ENCODE measurements at places on chromosomes 3 and 15. TPM values are rescaled to one million over a fixed set of nuclear protein-coding genes. Genes with fewer than 3 reads are reported as not detected.
A peak's percentile ranks its signal among the peaks of the same experiment; 100 is the strongest.

DNA sequence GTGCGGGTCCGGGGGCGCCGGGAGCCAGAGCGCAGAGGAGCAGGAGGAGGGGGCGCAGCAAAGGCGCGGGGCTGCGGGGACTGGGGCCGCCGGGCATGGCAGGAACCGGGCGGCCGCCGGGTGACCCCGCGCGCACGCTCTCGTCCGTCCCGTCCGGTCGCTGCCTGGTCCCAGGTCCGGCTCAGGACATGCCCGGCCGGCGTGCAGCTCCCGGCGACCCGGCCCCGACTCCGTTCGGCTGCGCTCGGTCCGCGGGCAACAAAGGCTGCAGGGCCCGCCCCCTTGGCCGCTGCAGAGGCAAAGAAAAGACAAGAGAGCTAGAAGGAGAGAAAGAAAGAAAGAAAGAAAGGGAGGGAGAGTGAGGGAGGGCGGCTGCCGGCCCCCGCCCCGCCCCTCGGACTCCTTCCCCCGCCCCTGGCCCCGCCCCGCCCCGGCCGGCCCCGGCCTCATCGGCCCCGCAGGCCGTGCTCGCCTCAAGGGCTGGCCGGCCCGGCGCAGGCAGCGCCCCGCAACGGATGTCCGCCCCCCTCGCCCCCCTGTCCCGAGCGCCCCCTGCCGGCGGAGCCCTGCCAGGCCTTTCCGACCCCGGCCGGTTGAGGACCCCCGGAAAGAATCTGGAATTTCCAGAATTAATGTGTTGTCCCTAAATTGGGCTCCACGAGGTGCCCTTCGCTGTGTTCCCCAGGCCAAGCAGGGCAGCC, at the start of gene ADAMTS7:
Gene ADAMTS7 (minus strand): TSS at position 341 of the 701 bp plus-strand sequence. CDS start 244 bp downstream, at position 97.
- H3K27ac ChIP-seq, result peak within 1 kb of the TSS; percentile 78
- DNase-seq, result peak; percentile 88
- no peaks in the 10 kb centered on the region for H3K36me3 ChIP-seq
- peaks cover 8% of the 10 kb centered on the region for H3K4me1 ChIP-seq
- H3K4me3 ChIP-seq, result peak within 1 kb of the TSS; percentile 92

DNA sequence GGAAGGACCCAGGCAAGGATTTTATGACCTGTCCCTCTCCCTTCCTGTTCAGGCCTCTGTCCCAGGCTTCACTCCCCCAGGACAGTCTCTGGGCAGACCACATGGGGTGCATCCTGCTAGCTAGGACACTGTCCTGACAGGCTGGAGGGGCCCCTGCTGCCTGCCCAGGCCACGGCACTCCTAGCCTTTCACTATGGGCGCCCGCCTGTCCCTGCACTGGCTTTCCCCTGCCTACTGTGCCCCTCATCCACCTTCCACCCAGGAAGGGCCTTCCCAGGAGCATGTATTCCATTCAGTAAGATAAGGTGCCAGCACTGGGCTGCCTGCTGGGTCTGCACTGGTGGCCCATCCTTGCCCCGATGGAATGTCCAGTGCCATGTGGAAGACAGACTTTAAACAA, 145.3 kb downstream of the DNAJB8 start:
- no peaks in the 10 kb centered on the region for H3K4me1 ChIP-seq
- DNase-seq, result no peak
- H3K36me3 ChIP-seq, result no peaks in the 10 kb centered on the region
- no peak overlapping the region for H3K27ac ChIP-seq

DNA sequence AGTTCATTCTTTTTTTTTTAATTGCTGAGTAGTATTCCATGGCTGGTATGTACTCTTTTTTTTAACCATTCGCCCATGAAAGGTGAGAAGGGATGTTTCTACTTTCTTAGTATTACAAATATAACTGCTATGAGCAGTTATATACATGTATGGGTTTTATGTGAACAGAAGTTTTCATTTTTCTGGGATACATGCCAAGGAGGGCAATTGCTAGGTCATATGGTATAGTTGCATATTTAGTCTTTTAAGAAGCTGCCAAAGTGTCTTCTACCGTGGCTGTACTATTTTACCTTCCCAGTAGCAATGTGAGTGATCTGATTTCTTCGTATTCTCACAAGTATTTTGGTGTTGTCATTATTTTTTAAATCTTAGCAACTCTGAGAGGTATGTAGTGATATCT, 11.2 kb upstream of the KLHL40 start:
- no peaks in the 10 kb centered on the region for H3K36me3 ChIP-seq
- H3K27me3 ChIP-seq, result no peaks in the 10 kb centered on the region
- no peak overlapping the region for H3K27ac ChIP-seq
- no peak for DNase-seq

DNA sequence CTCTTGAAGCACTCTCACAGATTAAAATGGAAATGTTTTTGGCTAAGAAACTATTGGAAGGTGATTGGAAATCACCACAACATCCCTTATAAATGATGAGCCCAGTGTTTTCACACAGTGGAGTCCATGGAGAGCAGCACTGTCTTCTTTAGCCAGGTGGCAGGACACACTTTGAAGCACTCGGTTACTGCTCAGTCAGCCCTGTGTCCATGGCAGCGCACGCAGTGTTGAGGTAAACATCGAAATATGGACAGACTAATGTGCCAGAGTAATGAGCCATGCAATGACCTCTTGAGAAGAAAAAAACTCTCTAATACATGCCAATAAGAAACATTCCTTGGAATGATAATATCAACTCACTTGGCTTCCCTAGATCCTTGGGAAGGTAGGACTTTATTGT, 66.6 kb downstream of the TGFBR2 start:
- no peak for DNase-seq
- no peak overlapping the region for H3K4me3 ChIP-seq
- H3K4me1 ChIP-seq, result peaks cover 38% of the 10 kb centered on the region
- H3K27ac ChIP-seq, result no peak overlapping the region
- no peaks in the 10 kb centered on the region for H3K27me3 ChIP-seq

DNA sequence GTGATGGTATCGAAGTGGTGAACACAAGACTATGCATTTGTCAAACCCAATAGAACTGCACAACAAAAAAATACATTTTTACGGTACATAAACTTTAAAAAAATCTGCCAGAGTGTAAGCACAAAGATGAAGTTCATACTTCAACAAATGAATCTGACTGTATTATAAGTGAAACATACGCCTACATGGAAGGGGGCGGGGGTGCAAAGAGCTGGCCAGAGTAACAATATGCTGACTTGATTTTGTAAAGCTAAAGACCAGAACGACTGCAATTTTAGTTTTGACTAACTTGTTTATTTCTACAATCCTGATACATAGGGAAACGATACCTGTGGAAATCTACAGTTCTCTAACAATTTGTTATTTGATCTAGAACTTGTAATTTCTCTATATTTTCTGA, 426.0 kb downstream of the GABRG3 start:
- H3K27ac ChIP-seq, result no peak overlapping the region
- no peak for DNase-seq
- H3K4me1 ChIP-seq, result no peaks in the 10 kb centered on the region
- no peaks in the 10 kb centered on the region for H3K27me3 ChIP-seq
- H3K4me3 ChIP-seq, result no peak overlapping the region

GRCh38 chr15:65020419-65020818, 9.0 kb downstream of the MTFMT start:
- H3K27me3 ChIP-seq, result no peaks in the 10 kb centered on the region
- H3K27ac ChIP-seq, result no peak overlapping the region
- no peaks in the 10 kb centered on the region for H3K4me1 ChIP-seq
- no peak overlapping the region for H3K4me3 ChIP-seq
- H3K36me3 ChIP-seq, result peaks cover 95% of the 10 kb centered on the region

DNA sequence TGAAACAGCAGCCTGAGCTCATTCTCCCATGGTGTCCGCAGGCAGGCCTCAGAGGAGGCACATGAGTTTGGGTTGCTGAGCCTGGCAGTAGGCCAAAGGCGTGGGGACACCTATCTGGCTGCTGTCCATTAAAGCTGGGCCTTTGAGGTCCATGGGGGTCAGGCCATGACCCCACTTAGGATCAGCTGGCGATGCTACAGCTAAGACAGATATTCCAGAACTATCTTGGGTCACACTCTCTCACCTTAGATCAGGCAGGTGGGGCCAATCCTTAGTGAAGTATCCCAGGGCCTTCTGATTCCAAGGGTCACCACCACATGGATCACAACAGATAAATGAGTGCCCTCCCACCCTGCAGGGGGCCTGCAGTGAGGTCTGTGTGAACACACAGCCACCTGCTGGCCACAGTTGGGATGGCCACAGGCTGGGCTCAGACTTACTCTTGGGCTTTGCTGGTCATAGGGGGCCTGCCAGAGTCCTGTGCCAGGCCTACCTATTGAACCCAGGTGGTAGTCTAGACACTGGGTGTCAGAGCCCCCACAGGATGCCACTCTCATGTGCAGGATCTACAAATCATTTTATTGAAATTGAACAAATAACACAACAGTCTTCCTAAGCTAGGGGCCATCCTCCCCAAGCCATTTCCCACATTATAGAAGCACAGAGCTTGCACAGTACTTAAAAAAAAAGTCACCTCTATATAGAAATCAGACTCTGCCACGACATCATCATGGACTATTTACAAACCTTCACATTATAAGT, 2.0 kb upstream of the HYAL2 start:
- H3K4me1 ChIP-seq, result peaks cover 40% of the 10 kb centered on the region
- H3K27ac ChIP-seq, result peak overlapping the region; percentile 90
- no peaks in the 10 kb centered on the region for H3K27me3 ChIP-seq

- no peaks in the 10 kb centered on the region for H3K27me3 ChIP-seq
- peak overlapping the region; percentile 62 for H3K27ac ChIP-seq
- peaks cover 56% of the 10 kb centered on the region for H3K4me1 ChIP-seq
- no peak for DNase-seq
- H3K4me3 ChIP-seq, result peak overlapping the region; percentile 67
Observed at GRCh38 chr3:152243301-152243711, 25.4 kb upstream of the MBNL1 start.

- peaks cover 45% of the 10 kb centered on the region for H3K4me1 ChIP-seq
- peak overlapping the region; percentile 56 for H3K4me3 ChIP-seq
- H3K36me3 ChIP-seq, result peaks cover 6% of the 10 kb centered on the region
- H3K27ac ChIP-seq, result no peak overlapping the region
- DNase-seq, result peak; percentile 91
Observed at GRCh38 chr15:88894348-88894818, 961 bp downstream of the HAPLN3 start.

DNA sequence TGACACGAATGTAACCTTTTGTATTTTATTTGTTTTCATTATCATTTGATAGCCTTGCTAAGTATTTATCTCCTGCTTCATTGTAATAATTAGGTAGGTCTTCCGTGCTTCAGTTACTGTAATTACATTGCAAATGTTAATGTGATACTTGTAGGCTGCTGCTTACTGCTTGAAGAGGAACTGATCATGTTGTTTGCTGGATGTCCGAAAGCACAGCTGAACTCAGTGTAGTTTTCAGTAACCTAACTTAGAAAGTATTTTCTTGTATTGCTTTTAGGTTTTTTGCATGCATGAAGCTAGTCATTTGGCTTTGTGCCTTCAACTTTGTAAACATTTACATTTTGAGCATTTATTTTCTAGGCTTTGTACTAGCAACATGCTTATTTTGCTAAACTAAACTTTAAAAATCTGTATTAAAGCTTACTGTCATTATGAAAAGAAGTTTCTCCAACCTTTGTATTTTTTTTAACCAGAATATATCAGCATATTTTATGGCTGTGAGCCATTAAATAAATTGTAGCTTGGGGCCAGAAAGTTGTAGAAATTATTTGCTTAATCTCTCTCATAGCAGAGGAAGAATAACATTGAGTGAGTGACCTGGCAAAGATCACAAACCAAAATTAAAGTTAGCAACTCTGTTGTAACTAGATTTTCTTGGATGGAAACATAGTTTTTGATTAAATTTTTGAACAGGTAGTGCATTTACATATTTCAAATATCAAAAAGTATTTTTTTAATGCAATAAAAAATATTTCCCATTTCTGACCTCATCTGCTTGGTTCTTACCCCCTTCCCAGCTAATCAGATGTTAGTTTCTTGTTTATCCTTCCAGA, 30.7 kb downstream of the SACM1L start:
- H3K27me3 ChIP-seq, result no peaks in the 10 kb centered on the region
- H3K4me3 ChIP-seq, result no peak overlapping the region

DNA sequence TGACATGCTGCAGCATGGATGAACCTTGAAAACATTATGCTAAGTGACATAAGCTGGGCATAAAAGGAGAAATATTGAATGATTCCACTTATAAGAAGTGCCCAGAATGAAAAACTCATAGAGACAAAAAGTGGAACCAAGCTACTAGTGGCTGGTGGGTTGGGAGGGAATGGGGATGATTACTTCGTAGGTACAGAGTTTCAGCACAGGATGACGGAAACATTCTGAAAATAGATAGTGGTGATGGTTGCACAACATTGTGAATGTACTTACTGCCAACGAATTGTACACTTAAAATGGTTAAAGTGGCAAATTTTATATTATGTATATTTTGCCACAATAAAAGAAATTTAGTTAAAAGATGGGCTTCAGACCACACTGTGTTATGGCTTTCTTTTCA, 93.6 kb downstream of the RPLP1 start:
- no peaks in the 10 kb centered on the region for H3K27me3 ChIP-seq
- H3K27ac ChIP-seq, result no peak overlapping the region
- DNase-seq, result no peak
- no peaks in the 10 kb centered on the region for H3K4me1 ChIP-seq

DNA sequence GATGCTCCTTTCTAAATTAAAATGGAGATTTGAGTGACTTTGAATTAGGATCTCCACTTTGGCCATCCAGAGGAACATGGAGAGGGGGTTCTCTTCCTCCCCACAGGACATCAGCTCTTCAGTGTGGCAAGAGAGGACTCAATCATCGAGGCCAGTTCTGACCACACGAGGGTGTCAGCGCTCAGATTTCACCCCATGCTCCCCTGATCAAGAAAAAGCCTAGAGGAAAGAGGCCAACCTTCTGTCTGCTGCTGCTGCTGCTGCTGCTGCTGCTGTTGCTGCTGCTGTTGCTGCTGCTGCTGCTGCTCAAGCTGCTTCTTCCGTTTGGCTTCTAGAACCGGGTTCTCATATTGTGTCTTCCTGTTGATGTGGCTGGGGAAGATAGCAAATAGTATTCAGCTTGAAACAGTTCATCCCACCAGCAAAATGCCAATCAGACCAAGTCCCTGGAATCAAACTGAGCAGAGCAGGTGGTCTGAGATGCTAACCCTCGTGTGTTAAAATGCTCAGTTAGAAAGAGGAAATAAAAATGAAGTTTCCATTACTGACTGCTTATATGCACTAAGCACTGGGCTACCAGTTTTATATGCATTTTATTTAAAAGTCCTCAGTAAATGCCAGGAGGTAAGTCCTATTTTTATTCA, 599.0 kb downstream of the MAGI1 start:
- H3K4me3 ChIP-seq, result no peak overlapping the region
- H3K27ac ChIP-seq, result no peak overlapping the region
- H3K4me1 ChIP-seq, result peaks cover 4% of the 10 kb centered on the region
- no peaks in the 10 kb centered on the region for H3K36me3 ChIP-seq

- no peaks in the 10 kb centered on the region for H3K36me3 ChIP-seq
- H3K4me3 ChIP-seq, result no peak overlapping the region
- DNase-seq, result no peak
- peaks cover 45% of the 10 kb centered on the region for H3K4me1 ChIP-seq
Observed at GRCh38 chr3:186185194-186185787, 76.4 kb upstream of the ETV5 start.

GRCh38 chr3:36282766-36283165, 97.5 kb upstream of the STAC start:
- no peak overlapping the region for H3K27ac ChIP-seq
- H3K4me1 ChIP-seq, result no peaks in the 10 kb centered on the region
- H3K4me3 ChIP-seq, result no peak overlapping the region
- no peaks in the 10 kb centered on the region for H3K36me3 ChIP-seq

GRCh38 chr3:103794656-103795055, 1359.8 kb downstream of the ZPLD1 start:
- H3K4me1 ChIP-seq, result no peaks in the 10 kb centered on the region
- no peak for DNase-seq
- no peak overlapping the region for H3K27ac ChIP-seq
- H3K4me3 ChIP-seq, result no peak overlapping the region
- H3K27me3 ChIP-seq, result no peaks in the 10 kb centered on the region
- no peaks in the 10 kb centered on the region for H3K36me3 ChIP-seq

Gene OCA2
- total RNA-seq, result 1.2 TPM

Gene ANAPC13
- total RNA-seq, result 49.4 TPM

Gene MEX3B
- total RNA-seq, result 1.4 TPM

Gene CPA3
- 0.49 TPM for total RNA-seq

Gene GOLGA8G
- not detected for total RNA-seq

Gene MESP2
- not detected for total RNA-seq

Gene AP3B2
- 0.30 TPM for total RNA-seq
